ENCODE measurements at places on chromosomes 7 and 10.
A peak's percentile ranks its signal among the peaks of the same experiment; 100 is the strongest.

DNA sequence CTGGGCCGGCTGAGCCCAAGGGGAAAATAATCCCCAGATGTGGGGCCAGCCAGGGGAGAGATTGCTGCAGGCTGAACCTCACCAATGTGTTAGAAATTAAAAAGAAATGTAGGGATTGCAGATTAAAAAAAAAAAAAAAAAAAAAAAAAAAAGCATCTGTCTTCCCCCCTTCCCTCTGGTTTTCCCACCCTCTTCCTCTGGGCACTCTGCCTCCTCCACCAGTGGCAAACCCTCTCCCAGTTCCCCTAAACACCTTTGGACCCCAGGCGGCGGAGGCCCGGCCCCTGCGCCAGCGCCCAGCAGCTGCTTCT is 7.1 kb downstream of the MNX1 start:
- DNase-seq: no peak

DNA sequence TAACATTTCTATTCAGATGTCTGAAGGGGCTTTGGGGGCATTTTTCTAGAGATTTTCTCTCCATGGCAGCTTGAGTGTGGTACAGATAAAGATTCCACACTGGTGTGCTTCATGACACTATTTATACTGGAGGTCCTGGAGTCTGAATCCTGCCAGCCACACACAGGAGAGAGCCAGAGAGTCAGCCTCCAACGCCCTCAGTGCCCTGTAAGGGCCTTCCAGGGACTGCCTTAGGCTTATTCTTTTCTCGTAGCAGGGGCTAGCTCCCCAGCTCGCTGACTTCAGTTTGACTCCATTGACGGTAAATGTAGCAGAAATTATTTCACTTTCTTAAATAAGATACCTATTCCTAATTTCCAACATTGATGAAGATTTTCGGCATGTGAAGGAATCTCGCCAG is 100.9 kb downstream of the VSTM2A start:
- no peak for DNase-seq

DNA sequence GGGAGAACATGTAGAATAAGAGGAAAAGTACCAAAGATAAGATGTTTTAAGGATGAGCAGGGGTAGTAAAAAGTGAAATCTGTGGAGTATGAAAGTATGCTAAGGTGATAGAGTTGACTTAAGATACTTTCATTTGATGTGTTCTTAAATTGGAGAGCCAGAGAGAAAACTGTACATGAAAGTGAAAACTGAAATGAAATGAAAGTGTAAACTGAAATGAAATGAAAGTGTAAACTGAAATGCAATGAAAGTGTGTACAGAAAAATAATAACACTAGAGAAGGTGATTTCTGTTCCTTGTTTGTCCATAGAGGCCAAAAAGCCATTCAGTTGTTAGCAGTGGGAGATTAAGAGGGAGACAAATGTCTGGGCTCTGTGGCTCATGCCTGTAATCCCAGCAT is 17.5 kb downstream of the AHR start:
- no peak for DNase-seq

GRCh38 chr10:28429573-28430216 is 103.2 kb upstream of the WAC start:
- no peak for DNase-seq

DNA sequence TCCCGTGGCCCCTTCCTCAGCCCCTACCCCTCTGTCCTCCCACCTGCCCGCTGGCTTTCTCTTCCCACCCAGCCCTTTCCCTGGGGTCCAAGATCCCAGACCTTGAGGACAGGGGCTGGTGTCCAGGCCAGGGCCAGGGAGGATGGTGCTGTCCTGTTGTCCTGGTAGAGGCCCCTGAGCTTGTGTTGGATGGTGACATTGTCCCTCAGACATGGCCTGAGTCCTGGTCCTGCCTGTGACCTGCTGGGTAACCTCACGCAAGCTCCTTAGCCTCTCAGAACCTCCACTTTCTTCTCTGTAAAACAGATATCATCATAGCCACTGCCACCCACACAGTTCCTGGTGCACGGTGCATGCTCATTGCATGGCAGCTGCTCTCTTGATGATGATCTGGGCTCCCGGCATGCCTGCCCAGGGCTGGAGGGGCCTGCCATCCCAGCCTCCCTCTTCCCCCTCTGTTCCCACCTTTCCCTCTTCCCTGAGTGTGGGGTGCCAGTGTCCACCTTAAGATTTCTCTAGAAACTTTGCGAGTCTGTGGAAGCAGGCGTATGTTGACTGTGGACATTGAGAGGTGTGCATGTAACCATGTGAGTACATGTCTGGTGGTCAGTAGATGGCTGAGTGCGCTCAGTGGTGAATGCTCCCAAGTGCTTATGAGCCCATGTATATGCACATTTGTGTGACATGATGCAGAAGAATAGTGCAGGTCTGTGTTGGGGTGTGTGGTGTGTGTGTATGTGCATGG is 60.4 kb downstream of the NEURL1 start:
- DNase-seq: peak; percentile 16

GRCh38 chr7:148014541-148014940 is 576.0 kb upstream of the C7orf33 start:
- DNase-seq: no peak

DNA sequence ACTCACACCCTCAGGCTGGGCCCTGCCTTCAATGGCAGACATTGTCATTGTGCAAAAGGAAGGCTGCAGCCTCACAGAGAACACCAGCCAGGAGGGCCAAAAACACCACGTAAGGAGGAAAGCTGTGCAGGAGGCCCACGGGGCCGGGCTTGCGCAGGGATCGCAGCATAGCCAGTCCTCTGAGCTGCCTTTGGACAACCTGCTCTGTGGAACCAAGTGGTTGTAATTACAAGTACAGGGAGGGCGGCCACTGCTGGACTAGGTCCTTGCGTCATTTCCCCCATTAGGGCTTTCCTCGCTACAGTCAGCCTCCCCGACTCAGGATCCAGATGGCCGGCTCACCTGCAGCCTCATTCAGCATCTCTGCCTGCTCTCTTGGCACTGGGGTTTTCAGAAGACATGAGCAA is 66.9 kb downstream of the FAM53B start:
- DNase-seq: no peak

- no peak for DNase-seq
Observed at GRCh38 chr7:88300401-88300945, 6.2 kb downstream of the STEAP4 start.

GRCh38 chr7:28328822-28329660 is 83.3 kb upstream of the CREB5 start:
- DNase-seq: no peak

DNA sequence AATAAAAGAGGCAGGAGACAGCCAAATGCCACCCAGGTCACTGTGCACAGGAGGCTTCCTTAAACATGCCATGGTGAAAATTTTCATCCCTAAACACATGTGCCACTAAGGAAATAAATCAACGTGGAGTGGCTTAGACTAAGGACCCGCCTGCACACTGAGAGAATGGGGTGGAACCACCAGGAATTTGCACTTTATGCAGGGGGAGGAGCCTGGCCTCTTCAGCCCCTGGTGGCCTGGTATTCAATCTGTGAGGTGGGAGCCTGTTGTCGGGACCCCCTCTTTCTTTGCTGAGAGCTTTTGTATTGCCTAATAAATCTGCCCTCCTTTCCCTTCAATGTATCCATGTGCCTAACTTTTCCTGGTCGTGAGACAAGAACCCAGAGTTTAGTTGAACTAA is 204.6 kb upstream of the NRP1 start:
- DNase-seq: no peak

GRCh38 chr10:58173391-58173790 is 94.3 kb downstream of the IPMK start:
- no peak for DNase-seq

DNA sequence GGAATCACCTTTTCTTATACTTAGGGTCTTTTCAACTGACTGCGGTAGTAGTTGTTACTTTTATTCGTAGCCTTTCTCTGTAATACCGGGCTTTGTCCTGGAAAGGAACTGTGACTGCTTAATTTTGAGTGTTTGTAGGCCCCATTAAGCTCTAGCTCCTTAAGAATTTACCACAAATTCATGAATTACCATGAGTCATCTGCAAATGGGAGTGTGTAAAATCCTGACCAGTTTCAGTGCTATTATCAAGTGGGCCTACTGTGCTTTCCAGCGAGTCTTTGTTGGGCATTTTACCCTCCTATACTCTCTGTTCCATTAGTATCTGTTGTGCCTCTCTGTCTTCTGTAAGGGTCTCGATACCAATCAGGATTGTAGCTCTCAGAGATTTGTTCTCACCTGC is 49.7 kb downstream of the ZMYND11 start:
- DNase-seq: no peak

GRCh38 chr7:152395112-152395511 is 40.7 kb downstream of the KMT2C start:
- no peak for DNase-seq

- DNase-seq: no peak
Observed at GRCh38 chr10:58675321-58675720, 162.6 kb downstream of the BICC1 start.

DNA sequence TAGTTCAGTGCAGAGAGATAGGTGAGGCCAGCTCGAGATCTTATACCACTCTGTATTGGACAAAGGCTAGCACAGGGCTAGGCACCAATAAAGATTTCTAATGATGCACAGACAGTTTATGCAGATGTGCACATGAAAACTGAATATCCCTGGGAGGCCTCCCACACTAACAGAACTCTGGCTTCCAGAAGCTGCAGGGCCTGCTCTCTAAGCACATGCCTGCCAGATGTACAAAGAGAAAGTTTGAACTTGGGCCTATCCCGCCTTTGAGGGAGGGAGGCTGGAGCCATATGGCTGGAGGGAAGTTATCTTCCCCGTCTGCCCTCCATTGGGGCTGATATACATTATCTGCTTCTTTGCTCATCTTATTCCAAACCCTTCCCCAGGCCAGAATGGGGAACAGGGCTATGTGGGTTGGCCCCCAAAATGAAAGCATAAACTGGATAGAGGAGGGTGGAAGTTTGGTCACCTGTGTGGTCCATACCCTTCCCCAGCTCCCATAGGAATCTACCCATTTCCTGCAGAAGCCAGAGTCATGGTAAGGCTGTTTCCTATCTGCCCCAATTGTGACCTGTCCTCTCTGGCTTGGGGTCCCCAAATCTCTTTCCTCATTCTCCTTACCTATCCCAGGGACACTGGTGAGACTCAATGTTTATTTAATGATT is 3.8 kb downstream of the KAZALD1 start:
- DNase-seq: no peak

DNA sequence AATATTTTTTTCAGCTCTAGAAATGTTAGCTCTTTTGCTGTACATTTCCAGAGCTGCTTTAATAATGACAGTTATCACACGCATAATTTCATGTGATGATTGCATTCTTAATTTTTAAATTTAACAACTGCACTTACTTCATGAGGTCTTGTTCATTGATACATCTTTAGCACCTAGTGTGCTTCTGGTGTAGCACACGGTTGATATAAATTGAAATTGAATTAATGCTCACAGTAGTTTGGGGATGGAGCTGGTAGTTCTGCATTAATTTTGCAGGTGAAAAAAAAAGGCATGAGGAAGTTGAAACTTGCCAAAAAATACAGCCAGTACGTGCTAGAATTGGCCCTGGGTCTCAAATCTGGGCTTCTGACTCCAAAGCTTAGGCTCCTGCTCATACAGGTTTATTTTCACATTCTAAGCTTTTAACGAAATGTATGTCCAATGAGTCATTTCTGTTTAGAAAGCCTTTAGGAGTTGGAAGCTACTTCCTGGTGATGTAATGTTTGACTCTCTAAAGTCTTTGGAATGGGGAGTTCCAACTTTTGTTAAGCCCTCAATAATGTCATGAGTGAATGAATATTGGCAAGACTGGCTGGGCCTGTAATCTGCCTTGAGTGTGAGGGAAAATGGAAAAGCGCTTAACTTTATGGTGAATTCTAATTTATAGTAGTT is 62.5 kb downstream of the DAGLB start:
- DNase-seq: no peak

DNA sequence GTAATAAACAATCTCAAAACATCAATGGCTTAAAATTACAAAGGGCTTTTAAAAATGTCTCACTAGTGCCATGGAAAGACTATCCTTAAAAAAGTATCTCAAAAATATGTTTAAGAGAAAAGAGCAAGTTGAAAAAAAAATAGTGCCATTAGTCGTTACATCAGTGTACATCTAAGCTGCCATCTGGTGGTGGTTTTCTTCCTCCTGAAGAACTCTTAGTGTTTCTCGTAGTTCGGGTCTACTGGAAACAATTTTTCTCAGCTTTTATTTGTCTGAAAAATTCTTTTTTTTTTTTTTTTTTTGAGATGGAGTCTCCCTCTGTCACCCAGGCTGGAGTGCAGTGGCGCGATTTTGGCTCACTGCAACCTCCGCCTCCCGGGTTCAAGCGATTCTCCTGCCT is 5.9 kb upstream of the GARIN1A start:
- DNase-seq: no peak

GRCh38 chr10:20085115-20085514 is 268.9 kb downstream of the PLXDC2 start:
- no peak for DNase-seq

DNA sequence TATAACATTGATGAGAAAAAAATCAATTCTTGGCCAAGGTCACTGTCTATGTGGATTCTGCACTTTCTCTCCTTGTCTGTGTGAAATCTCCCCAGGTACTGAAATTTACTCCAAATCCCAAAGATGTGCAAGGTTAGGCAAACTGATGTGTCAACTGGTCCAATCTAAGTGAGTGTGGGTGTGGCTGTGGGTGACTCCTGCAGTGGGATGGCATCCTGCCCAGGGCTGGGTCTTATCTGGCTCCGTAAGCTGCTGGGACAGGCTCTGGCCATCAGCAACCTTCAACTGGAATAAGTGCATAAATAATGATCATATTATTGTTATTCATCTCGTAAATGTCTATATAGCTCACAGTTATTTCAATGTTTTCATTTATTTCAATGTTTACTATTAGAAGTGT is 79.3 kb downstream of the JCAD start:
- DNase-seq: no peak

DNA sequence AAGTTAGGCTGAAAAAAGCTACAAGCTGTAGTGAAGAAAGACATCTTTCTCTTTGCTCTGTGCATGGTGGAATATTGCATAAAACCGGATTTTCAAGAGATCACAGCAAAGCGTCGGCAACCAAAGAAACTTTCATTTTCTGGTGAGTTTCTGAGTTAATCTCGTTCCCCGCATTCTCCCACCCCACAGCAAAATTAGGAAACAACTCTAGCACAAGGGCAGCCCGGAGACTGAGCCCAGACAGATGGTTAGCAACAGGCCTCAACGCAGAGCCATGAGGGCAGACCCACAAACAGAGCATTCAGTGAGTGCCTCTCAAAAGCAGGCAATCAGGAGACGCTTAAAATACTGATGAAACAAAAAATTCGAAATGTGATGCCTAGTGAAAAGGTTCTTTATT is 396.1 kb upstream of the KLF6 start:
- DNase-seq: no peak

DNA sequence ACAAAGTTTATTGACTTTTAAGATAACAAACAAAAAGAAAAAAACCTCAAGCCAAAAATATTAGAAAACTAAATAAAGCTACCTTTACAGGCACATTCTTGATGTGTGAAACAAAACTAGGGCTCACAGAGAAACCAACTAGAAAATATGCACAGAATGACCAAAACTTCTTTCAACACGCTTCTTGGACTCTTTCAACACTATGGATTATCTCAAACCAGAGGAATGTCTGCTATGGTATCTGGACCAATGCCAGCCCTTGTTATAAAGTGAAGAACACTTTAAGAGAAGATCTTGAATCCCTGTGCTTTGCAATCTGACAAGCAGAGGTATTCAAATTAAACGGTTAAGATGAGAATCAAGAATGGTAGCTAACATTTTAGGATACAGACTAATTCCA is 76.6 kb downstream of the DNAJC1 start:
- no peak for DNase-seq
